ENCODE measurements at places on chromosomes 2 and 18.

- no peak for DNase-seq
Measured at GRCh38 chr2:157784823-157785175, 91.3 kb downstream of the ACVR1 start.

DNA sequence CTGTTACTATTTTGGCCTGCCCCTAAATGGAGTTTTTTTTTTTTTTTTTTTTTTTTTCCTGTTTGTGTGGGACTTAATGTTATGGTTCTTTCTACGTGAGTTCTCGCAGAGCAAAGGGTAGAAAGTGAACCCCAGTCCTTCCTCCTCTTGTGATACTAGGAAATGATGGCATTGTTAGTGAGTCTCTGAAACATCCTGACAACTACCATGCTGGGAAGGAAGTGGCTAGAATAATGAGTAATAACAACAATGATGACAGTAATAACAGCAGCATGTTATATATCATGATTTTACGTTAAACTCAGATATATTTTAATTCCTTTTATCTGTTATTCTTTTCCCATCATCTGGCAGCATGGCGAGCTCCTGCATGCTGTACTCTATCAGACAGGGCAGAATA lies 216.2 kb upstream of the LINC00305 start:
- no peak for DNase-seq

GRCh38 chr2:85071096-85071495 lies 62.1 kb upstream of the TCF7L1 start:
- no peak for DNase-seq

GRCh38 chr2:166337932-166338331 lies 37.8 kb downstream of the SCN9A start:
- no peak for DNase-seq

DNA sequence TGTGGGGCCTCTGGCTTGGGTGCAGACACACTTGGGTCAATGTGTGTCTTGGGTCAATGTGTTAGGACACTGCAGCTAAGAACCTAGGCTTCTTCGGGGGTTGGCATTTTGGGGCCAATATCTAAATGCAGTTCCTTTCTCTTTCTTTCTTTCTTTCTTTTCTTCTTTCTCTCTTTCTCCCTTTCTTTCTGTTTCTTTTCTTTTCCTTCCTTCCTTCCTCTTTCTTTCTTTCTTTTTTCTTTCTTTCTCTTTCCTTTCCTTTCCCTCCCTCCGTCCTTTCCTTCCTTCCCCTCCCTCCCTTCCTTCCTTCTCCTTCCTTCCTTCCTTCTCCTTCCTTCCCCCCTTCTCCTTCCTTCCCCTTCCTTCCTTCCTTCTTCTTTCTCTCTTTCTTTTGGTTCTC lies 57.7 kb upstream of the OSR1 start:
- DNase-seq: no peak

DNA sequence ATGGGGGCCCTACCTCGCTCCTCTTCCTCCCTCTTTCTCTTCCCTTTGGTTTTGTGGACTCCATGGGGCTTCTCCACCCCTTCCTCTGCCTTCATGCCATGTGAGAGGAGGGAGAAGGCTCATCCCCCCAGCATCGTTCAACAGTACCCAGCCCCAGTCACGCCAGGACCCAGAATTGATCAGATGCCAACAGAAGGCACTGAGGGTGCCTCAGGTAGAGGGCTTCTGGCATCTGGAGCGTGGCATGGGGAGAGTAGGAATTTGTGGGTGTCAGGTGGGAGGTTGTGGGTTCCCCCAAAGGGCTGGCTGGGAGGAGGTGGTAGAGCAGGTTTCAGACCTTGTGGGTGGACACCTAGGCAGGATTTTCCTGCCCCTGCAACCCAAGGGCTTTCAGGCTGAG lies 122.0 kb downstream of the TWIST2 start:
- no peak for DNase-seq

Measured in CD8-positive, alpha-beta T cell (primary cell).